ENCODE measurements at places on chromosomes 2 and 18.

DNA sequence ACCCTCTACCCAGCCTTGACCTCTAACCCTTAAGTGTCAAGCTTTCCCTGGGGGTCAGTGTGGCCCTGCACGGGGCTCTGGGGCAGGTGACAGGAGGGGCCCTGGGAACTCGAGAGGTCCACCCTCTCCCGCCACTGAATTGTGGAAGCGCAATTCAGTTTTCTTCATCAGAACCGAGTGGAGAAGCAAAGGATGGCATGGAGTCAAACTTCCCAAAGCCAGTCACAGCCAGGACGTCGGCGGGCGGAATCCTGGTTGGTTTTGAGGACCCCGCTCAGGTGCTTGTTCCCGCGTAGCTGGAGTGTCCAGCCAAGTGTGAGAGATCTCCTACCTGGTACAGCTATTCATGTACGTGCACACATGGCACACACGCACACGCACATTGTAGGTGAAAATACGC is 62.0 kb downstream of the MBP start:
- no peak for DNase-seq

DNA sequence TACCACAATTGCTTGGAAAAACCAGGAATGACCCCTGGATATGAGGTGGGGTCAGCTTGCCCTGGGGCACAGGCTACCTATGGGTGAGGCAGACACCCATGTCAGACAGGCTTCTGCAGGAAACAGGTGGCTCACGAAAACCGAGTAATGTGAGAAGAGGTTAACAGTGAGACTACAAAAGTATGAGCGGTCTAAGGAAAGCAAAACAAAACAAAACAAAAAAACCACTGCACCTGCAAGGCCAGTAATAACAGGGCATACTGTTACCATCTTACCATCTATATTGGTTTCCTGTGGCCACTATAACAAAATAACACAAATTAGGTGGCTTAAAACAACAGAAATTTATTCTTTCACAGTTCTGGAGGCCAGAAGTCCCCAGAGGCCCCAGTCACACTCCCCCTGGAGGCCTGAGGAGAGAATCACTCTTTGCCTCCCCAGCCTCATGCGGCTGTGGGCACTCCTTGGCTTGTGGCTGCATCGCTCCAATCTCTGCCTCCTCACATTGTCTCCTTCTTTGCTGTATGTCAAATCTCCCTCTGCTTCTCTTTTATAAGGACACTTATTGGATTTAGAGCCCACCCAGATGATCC is 86.6 kb upstream of the EPC2 start:
- DNase-seq, result no peak

- DNase-seq, result peak; percentile 67
These were observed 72.6 kb downstream of the NRP2 start for GRCh38 chr2:205754924-205755321.

DNA sequence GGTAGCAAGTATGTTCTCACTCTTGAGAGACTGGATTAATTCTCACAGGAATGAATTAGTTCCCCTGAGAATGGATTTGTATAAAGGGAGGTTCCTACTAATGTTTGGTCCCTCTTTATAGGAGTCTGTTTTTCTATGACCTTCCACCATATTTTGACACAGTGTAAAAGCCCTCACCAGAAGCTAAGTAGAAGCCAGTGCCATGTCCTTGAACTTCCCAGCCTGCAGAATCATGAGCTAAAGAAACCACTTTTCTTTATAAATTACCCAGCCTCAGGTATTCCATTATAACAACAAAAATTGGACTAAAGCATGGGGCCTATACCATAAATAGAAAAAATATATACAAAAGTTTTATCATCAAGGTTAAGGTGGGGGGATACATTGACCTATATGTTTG is 227.9 kb upstream of the DTNA start:
- no peak for DNase-seq

DNA sequence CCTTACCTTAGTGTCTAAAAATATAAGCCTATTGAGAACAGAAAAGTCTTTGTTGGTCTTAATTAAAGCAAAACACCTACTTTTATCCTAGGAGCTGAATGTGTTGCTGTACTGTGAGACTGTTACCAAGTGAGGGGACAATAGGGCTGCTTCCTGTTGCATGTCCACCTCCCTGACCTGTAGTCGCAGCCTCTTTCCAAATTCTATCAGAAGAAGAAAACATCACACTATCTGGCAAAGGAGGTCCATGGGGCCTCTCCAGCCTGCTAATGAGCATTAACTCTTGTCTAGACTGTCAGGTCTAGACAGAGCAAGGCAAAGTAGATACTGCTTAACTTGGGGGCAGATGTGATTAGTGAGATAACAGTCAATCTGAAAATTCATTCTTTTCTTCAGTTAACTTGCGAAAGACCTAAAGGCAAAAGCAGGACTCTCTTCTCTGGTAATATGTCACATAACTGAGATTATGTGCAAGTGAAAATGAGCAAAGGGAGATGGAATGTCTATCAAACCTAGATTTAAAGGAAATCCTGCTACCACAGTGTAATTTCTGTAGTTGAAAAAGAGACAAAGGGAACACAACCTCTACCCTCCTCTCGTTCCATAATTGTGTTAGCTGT is 66.9 kb downstream of the CDH20 start:
- no peak for DNase-seq

DNA sequence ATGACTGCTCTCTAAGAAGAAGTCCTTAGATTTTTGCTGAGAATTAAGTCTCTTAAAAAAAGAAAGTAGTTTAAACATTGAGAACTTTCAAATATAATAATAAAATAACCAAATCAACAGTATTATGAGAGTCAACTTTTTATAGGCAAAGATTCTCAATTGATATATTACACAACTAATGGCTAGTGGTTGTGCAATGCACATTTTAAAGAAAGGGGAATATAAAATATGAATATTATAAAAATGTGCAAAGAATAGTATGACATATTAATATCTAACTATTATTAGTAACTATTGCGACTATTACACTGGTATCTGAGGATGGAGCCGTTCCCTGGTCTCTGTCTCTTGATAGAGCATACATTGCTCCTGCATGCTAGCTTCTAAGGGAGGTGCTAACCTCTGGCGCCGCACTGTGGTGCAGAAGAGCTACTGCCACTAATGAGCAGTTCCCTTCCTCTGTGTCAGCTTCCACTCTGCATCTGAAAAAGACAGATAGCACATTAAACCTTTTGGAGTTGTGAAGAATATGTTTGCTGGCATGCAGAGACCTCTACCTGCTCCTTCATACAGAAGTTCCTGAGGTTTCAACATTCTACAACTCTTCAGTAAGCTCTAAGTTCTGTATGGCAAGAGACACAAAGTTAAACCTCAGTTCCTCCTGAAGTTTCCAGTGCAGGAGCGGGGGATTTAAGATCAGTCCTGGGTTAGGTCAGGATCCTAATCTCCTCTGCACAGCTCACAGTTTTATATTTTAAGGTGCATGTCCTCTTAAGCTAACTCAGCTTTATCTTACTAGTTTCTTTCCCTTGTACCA is 3.5 kb upstream of the SLC9A2 start:
- no peak for DNase-seq

DNA sequence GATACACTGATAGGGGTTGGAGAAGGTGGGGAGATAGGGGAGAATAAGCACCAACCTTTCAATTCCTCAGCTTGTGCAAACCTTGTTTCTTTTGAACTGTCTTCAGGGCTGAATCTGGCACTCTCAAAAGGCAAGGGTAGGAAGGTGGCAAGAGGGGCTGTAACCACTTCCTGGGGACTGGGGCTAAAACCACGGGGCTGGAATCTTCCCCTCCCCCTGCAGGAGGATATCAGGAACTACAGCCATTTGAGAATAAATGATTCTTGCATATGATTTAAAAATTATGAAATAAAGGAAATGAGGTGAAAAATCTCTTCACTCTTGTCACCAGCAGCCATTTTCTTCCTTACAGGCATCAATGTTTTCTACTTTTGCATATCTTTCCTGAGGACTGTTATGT is 50.8 kb downstream of the ATOH8 start:
- peak; percentile 57 for DNase-seq

- DNase-seq, result no peak
These were observed 103.2 kb upstream of the SIX3 start for GRCh38 chr2:44838116-44838790.

DNA sequence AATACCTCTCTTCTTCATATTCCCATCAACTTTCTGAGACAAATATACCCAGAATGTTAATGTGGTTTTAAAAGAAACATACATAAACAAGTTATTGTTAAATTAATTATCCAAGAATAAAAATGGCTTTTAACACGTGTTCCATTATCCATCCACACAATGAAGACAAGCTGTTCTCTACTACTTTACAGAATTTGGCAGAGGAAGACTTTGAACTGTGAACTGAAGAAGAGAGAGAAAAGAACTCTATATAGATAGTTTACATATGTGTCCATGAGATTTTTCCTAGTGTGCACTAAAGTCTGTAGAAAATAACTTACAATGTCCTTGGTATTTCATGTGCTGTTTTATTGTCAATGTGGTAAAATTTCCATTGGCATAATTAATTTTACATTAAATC is 207.0 kb upstream of the COL3A1 start:
- no peak for DNase-seq

GRCh38 chr2:238108423-238109183 is 8.5 kb downstream of the ESPNL start:
- peak; percentile 61 for DNase-seq

- peak; percentile 88 for DNase-seq
These were observed 27.0 kb downstream of the DNMT3A start for GRCh38 chr2:25314514-25315315.

GRCh38 chr18:48851599-48851960 is 99.2 kb downstream of the SMAD7 start:
- DNase-seq, result no peak

GRCh38 chr2:110843496-110843895 is 111.1 kb downstream of the ACOXL start:
- DNase-seq, result no peak

GRCh38 chr2:46569061-46569560 is 89.7 kb downstream of the TMEM247 start:
- DNase-seq, result no peak

GRCh38 chr2:62112179-62112578 is 83.7 kb upstream of the B3GNT2 start:
- no peak for DNase-seq

- no peak for DNase-seq
These were observed 57.3 kb upstream of the PSMD14 start for GRCh38 chr2:161250864-161251436.

GRCh38 chr18:34627137-34627920 is 82.8 kb upstream of the DTNA start:
- DNase-seq, result no peak

- DNase-seq, result no peak
These were observed 595 bp downstream of the PARD6G start for GRCh38 chr18:80246445-80247392.

GRCh38 chr2:101830146-101830545 is 132.6 kb downstream of the MAP4K4 start:
- DNase-seq, result no peak

DNA sequence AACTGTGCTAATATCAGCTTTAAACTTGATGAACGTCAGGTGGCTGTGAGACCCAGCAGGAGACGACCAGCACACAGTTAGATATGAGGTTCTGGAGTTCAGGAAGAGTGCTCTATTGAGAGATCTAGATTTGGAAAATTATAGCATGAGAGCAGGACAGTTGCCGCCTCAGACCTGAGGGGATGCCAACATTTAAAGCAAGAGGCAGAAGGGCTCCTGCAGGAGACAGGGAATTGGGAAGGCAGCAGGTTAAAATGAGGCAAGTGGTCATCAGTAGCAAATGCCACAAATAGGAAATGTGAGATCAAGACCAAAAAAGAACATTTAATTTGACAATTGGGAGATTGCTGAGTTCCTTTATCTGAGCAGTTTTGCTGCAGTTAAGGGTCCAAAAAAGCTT is 471.9 kb downstream of the TGIF1 start:
- DNase-seq, result no peak

GRCh38 chr2:217835931-217836891 is 166.6 kb downstream of the TNS1 start:
- peak; percentile 95 for DNase-seq

DNA sequence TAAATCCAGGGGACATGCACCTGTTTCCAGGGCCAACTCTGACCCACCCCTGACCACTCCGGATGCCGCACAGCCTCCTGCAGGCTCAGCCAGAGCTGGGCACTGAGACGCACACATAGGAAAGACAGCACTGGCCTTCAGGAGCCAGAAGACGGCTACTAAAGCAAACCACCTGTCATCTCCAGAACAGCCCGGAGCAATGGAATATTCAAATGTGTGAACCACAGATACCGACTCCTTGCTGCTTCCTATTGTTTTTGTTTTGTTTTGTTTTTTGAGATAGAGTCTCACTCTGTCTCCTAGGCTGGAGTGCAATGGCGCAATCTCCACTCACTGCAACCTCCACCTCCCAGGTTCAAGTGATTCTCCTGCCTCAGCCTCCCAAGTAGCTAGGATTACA is 94.0 kb downstream of the LAMA1 start:
- DNase-seq, result no peak

DNA sequence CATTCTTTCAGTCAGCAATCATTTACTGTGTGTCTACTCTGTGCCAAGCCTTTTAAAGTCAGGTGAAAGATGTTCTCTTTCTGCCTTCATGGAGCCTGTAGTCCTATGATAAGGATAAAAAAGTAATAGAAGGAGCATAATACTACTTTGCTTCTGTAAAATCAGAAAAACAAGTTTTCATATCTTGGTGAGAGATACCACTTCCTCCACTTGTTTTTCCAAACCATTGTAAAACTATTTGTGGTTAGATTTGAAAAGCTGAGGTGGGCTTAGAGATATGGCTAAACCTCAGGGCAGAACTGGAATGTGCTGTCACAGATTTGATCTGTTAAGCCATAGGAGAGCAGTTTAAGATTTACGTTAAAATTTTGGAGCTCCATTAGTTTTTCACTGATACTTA is 104.7 kb upstream of the FAM117B start:
- DNase-seq, result no peak

DNA sequence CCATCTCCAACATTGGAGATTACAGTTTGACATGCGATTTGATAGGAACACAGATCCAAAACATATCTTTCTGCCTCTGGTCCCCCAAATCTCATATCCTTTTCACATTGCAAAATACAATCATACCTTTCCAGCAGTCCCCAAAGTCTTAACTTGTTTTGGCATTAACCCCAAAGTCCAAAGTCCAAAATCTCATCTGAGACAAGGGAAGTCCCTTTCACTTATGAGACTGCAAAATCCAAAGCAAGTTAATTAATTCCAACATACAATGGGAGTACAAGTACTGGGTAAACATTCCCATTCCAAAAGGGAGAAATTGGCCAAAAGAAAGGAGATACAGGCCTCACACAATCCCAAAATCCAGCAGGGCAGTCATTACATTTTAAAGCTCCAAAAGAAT is 265.4 kb downstream of the GULP1 start:
- no peak for DNase-seq

- no peak for DNase-seq
These were observed 18.6 kb downstream of the DNMT3A start for GRCh38 chr2:25323042-25323514.
